CD4-positive, alpha-beta T cell treated with Interleukin-6 for 4 hours (primary cell): ENCODE measurements at places on chromosomes 16 and 17.

GRCh38 chr17:59451706-59452105 is 113.7 kb upstream of the DHX40 start:
- no peak for DNase-seq

DNA sequence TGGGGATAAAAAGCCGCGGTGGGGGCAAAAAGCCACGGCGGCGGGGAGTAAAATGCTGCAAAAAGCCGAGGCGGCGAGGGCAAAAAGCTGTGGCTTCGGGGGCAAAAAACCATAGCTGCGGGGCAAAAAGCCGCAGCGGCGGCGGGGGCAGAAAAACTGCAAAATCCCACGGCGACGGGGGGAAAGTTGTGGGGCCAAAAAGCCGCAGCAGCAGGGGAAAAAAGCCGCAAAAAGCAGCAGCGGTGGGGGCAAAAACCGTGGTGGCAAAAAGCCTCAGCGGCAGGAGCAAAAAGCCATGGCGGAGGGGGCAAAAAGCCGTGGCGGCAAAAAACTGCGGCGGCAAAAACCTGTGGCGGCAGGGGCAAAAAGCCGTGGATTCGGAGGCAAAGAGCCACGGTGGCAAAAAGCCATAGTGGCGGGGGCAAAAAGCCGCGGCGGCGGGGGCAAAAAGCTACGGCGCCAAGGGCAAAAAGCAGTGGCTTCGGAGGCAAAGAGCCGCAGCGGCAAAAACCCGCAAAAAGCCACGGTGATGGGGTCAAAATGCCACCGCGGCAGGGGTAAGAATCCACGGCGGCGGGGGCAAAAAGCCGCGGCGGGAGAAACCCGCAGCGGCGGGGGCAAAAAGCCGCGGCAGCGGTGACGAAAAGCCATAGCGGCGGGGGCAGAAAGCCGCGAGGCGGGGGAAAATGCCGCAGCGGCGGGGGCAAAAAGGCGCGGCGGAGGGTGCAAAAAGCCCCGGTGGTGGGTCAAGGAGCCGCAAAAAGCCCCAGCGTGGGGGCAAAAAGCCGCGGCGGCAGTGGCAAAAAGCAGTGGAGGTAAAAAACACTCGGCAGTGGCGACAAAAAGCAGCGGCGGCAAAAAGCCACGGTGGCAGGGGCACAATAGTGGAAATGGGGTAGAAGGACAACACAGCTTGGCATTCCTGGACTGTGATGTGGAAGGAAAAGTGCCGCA is 192.8 kb downstream of the SHCBP1 start:
- no peak for DNase-seq

DNA sequence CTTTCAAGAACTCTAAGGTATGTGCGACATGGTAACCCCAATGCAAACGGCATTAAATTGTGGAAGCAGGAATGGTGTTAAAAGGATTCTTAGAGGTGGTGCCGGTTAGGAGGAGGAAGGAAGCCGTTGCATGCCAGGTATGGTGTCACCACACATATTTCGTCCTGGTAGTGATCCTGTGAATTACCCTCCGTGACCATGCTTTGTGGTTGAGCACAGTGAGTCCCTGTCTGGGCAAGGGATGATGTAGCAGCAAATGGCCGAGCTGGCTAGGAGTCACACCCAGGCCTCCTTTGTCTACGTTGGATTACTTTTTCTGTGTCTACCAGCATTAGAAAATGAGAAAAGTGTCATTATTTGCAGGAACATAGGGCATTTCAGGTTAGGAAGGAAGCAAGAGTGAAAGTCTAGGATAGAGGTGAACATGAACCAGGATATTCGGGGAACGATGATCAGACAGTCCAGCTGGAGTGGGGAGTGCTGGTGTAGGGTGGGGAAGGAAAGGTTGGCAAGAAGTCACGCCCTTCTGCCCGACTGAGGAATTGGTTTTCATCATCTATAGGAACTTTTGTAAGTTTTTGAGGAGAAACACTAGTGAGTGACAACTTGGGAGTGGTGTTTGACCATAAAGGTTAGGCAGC is 123.5 kb downstream of the PRKCA start:
- no peak for DNase-seq

DNA sequence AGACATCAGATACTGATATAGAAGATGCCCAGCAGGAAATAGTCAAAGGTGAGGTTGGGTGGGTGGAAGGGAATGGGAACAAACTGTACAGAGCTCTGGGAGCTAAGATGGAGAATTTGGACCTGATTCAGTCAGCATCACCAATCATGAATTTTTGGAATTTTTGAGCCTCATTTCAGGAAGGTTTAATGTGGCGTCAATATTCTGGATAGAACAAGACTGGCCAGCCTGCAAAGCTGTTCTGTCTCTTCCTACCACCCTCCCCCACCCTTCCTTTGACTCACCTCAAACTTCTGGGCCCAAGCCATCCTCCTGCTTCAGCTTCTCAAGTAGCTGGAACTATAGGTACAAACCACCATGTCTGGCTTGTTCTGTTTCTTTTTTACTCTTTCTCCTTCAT is 32.6 kb downstream of the CTCF start:
- DNase-seq: peak; percentile 12

DNA sequence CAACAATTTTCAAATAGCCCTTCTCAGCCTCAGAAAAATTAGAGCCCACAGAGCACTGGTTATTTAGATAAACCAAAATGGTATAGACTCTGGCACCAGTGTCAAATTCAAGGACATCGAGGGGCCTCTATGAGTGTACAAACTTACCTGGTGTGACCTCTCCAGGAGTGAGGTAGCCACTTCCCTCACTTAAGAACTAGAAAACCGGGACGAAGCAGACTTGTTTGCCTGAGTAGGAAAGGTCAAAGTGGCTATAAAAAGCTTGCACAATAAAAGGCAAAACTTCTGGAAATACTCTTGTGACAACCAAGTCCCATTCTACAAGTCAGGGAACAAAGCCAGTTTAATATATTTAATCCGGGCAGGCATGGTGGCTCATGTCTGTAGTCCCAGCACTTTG is 39.2 kb upstream of the PRSS54 start:
- no peak for DNase-seq

DNA sequence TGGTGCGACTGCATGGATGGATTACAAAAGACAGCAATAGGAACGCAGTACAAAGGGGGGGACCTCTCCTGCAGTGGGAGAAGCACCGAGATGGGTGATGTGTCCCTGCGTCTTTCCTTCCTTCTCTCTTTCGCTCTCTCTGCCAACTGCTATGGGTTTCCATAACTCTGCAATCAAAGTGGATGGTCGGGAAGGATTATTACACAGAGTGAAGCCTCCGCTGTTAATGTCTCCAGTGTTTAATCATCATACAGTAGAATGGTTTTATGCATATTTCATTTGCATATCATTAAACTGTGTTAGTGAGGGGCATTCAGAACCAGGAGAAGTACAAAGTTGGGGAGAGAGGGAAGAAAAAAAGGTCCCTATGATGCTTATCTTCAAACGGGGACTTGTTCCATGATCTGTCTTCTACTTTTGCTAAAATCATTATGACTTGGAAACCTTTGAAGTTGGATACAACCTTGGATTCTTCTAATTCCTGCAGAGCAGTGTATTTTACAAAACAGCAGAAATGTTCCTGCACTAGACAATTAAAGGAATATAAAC is 255.9 kb upstream of the PMFBP1 start:
- no peak for DNase-seq

DNA sequence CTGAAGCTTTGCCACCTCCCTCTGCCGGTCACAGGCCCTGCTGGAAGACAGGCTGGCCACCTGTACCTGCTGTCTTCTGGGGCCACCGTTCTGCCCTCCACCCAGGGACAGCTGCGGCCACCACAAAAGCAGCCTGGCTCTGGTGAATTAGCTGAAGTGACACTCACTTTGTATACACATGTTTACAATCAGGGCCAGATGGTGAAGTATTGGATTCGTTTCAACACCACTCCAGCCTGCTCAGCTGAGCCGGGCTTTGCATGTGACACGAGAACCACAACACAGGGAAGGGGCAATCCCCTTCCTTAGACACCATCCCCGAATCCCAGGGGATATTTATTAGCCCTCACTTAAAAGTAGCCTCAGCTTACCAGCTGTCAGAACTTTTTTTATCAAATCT is 191.5 kb upstream of the RPL38 start:
- DNase-seq: no peak

DNA sequence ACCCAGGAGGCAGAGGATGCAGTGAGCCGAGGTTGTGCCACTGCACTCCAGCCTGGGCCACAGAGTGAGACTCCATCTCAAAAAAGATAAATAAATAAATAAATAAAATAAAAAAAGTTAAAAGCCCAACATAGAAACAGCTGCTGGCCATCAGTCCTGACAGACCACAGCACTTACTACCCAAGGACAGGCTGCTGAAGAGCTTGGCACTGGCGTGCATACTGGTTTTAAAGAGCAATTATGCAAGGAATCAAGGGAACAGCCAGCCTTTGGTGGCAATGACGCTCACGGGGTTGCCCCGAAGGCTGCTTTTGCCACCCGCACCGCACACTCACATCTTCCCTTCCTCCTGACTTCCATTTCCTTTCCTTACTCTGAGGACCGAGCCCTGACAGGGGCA is 4.2 kb downstream of the PLD6 start:
- no peak for DNase-seq

DNA sequence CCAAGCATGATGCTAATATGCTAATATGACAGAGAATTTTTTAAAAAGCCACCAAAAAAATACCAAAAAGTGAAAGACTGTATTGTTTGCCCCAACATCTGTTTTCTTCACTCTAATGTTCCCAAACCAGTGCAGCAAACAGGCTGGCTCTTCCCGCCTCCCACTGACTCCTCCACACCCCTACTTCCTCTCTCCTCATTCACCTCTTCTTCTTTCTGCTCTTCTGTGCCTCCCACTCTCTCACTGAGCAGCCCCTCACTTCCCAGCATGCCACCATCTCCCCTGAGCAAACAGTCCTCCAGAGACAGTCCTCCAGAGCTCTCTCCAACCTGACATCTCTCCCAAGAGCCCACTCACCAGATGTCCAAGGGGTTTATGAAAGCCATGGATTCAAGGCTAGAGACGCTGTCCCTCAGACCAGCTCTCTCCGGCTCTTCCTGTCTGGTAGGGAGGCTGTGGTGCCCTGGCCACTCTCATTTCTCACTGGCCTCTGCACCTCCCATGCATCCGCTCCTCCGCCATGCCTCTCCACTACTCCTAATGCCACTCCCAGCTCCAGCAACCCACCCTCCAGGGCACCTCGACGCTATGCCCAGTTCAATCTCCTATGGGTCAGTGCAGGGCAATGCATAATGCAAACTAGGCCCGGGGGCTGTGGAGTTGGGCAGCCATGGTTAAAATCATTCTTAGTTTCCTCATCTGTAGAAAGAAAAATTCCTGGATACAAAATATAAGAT is 52.9 kb downstream of the ANKRD11 start:
- no peak for DNase-seq

- no peak for DNase-seq
Measured at GRCh38 chr16:78216166-78216745, 116.8 kb downstream of the WWOX start.
